Activated CD4-positive, CD25-positive, alpha-beta regulatory T cell (primary cell): ENCODE measurements at places on chromosomes 2 and 18.

DNA sequence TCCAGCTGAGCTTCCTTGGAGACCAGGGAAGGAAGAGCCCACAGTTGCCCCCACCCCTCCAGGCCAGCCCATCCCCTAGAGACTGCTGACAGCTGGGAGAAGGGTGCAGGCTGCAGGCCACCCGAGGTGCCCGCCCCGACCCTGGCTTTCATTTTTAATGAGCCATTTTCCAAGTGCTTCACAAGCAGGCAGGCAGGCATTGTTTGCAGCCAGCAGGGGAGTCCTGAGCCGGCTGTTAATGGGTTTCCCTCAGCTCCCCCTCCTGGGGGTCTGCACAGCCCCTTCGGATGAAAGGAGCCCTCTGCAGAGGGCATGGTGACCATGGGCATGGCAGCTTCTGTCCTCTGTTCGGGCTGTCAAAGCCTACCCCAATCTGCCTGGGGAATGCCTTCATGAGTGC is 94.5 kb downstream of the ZBTB7C start:
- DNase-seq: no peak

DNA sequence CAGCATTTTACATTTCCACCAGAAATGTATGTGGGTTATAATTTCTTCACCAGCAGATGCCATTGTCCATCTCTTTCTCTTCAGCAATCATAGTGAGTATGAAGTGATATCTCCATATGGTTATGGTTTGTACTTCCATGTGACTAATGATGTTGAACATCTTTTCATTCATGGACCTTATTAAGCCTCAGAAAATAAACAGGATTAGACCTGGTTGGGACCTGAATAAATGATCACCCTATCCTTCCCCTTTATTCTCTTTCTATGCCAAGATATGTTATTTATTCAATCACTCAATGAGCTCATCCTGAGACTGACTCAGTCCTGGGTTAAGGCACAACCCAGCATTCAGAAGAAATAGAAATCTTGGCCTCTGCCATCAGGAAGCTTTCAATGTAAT is 86.6 kb downstream of the ANTXR1 start:
- no peak for DNase-seq

- DNase-seq: no peak
Observed at GRCh38 chr2:240149943-240150784, 9.7 kb upstream of the OTOS start.

DNA sequence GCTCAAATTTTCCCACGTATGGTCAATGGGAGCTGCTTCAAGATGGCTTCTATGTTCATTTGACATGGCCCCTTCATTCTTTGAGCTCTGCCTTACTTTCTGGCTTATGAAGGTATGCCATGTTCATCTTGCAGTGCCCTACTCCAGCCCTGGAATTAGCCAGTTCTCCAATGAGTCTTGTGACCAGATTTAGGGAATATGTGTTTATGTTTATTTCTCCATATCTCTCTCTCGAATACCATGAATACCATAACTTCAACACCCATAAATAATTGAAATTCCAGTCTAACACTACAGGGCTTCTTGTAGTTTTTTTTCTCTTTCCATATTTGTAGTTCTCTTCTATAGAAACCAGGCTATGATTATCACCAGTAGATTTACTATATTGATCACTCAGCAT is 39.7 kb downstream of the EPB41L5 start:
- no peak for DNase-seq

DNA sequence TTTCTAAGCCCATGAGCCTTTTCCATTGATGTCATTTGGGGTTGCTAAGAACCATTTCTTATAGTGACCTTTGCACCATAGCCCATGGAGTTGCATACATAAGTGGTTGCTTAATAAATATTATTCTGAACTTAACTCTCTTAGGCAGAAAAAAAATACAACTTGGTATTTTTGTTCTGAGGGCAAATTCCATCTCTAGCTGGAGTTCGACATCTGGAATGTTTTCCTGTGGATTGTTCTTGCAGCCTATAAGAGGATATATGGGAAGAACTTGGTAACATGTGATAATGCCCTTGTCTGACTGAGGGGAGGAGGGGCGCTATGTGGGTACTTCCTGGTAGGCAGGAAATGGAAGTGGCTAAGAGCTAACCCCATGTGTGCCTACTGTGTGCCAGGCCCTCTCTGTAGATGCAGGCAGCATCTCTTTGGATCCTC is 20.7 kb downstream of the IGFBP2 start:
- no peak for DNase-seq

GRCh38 chr2:119523383-119523951 is 816 bp downstream of the SCTR start:
- DNase-seq: no peak

DNA sequence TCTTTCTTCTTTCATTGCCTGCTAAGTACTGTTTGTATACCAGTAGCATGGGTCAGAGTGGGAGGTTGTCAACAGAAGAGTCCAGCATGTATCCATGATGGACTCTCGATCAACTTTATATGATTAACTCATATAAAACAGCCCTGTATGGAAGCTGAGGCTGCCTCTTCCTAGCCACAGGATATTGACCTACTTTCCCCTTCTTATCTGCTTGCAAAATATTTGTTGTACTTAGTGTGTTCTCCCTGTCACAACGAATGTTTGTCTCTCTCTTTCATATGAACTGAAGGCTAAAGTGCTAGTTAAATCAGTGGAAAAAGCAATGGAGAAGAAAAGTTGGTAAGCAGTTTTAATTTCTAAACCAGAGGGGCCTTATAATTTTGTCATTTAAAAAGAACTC is 17.8 kb downstream of the MYO1B start:
- no peak for DNase-seq

DNA sequence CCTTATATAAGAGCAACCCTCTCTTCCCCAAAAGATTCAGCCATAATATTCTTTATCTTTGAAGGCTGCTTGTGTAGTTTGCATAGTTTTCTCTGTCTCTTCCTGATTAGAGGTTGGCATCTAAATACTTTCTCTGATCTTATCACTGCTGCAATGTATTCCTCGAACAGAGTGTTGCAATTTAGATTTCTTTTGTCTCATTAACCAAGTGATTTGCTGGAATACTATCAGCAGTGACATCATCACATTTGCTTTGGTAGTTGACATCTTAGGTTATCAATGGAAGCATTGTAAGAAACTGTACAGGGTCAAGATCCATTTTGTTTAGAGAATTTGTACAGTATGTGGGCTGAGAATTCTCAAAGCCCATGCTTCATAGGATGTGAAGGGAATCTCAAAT is 72.0 kb upstream of the NEUROD1 start:
- DNase-seq: no peak

DNA sequence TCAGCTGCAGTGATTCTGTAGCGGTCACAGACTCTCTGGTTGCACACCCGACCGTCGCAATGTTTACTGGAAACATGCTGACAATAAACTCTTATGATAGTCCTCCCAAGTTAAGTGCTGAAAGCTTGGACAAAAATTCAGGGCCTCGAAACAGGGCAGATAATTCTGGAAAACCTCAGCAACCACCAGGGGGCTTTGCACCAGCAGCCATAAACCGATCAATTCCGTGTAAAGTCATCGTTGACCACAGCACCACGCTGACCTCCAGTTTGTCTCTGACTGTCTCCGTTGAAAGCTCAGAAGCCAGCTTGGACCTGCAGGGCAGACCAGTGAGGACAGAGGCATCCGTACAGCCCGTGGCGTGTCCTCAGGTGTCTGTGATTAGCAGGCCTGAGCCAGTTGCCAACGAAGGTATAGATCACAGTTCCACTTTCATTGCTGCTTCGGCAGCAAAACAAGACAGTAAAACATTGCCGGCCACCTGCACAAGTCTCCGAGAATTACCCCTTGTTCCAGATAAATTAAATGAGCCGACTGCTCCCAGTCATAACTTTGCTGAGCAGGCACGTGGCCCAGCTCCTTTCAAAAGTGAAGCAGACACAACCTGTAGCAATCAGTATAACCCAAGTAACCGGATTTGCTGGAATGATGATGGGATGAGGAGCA is 166.1 kb downstream of the ASXL3 start:
- DNase-seq: no peak

DNA sequence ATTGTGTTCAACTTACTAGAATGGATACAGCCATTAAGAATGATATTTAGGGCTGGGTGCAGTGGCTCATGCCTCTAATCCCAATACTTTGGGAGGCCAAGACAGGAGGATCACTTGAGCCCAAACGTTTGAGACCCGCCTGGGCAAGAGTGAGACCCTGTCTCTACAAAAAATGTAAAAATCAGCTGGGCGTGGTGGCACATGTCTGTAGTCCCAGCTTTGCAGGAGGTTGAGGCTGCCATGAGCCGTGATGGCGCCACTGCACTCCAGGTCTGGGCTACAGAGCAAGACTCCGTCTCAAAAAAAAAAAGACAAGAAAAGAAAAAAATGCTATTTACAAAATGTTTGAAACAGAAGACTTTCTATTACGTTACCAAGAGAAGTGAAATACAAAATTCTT is 30.0 kb downstream of the REEP1 start:
- DNase-seq: no peak

DNA sequence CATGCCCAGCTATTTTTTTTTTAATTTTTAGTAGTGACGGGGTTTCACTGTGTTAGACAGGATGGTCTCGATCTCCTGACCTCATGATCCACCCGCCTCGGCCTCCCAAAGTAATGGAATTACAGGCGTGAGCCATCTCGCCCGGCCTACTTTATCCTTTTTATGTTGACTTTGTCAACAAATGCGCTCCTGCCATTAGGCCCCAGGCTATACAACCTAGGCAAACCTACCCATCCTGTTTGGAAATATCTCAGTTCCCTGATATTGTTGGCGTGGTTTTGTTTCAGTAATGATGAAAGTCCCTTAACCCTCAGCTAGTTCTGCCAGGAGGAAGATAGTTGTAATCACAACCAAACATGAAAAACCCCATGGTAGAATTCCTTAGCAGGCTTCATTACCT is 249.4 kb upstream of the SOX11 start:
- no peak for DNase-seq

DNA sequence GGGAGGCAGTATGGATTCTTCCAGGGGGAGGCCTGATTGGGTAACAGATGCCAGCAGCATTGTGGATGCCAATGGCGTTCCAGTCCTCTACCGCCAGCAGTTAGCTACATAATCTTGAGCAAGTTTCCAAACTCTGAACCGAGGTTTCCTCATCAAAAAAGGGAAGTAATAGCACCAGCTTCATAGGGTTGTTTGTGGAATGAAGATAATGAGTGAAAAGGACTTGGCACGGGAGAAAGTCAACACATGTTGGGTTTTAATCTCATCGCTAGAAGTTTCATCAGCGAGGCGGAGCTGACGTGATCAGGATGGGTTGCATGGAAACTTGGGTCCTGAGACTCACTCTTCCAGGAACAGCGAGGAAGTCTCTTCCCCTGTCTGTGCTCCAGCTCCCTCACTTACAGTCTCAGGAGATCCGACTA is 266.7 kb downstream of the SH3BP4 start:
- no peak for DNase-seq

DNA sequence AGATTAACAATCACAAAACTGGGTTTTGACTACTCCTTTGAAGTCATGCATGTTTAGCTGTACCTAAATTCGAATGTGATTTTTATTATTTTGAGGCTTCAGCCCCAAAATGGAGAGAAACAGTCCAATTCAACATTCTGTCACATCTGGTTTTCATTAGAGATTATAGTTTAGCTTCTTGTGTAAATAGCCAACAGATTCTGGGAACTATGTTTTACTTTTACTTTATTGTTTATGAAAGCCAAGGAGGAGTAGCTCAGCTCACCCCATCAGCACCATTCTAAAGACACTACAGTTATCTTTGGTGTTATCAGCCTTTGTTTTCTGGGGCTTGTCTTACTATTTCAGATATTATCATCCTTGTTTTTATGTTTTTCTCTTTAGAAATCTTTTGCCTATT is 465.0 kb upstream of the CWC22 start:
- no peak for DNase-seq

GRCh38 chr18:30582078-30582477 is 460.5 kb downstream of the DSC3 start:
- no peak for DNase-seq

- no peak for DNase-seq
Observed at GRCh38 chr2:157899125-157899839, 23.2 kb upstream of the ACVR1 start.

DNA sequence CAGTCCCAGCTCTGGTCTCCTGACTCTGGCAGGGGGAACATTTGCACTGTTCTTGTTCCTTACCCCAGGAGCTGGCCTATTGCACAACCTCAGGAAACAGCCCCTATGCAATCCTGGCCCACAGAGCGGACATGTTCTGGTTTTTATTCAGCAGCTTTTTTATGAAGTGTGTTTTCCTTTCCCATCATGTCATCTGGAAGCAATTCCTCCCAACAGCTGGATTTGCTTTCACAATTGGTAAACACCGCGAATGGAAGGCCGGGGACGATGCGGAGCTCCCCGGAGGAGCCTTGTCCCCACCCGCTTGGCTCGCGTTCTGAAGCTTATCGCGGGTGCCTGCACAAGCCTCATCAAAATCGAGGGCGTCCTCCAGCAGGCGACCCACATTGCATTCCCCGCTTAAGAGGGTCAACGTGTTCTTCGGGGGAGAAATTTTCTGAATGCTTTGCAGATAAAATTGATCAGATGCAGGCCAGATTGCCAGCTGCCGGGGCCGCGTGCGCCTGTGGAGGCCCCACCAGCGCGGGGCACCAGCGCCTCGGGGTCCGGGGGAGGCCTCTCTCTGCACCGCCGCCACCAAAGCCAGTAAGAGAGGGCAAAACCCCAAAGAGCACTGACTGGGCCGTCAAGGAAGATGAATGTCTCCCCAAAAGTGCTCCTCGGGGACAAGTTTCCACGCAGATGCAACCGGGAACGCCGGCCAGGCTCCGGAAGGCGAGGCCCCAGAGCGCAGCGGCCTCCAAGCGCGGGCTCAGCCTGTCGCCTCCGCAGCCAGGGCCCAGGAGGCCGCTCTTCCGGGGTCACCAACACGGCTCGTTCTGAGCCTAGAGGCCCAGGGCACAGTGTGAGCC is 60.3 kb upstream of the SP3 start:
- no peak for DNase-seq

- no peak for DNase-seq
Observed at GRCh38 chr2:207823865-207824264, 54.2 kb upstream of the FZD5 start.

DNA sequence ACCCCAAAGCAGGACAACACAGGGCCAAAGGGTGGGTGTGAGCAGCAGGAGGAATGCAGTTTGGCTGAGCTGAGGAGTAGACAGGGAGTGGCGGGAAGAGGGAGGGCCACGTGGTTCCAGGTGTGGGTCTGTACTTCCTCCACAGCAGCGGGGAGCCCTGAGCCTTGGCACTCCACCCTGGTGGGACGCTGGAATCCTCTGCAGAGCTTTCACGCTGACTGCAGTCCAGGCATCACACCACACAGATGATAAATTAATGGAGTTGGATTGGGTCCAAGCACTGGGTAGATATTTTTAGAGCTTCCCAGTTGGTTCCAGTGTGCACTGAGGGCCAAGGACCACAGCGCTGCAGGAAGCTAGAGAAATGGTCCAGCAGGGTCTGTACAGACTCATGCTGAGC is 67.0 kb upstream of the TMEM200C start:
- no peak for DNase-seq

- DNase-seq: no peak
Observed at GRCh38 chr2:97751752-97752151, 38.4 kb downstream of the ZAP70 start.
